ENCODE measurements at places on chromosomes 1 and 21.
A peak's percentile ranks its signal among the peaks of the same experiment; 100 is the strongest.

DNA sequence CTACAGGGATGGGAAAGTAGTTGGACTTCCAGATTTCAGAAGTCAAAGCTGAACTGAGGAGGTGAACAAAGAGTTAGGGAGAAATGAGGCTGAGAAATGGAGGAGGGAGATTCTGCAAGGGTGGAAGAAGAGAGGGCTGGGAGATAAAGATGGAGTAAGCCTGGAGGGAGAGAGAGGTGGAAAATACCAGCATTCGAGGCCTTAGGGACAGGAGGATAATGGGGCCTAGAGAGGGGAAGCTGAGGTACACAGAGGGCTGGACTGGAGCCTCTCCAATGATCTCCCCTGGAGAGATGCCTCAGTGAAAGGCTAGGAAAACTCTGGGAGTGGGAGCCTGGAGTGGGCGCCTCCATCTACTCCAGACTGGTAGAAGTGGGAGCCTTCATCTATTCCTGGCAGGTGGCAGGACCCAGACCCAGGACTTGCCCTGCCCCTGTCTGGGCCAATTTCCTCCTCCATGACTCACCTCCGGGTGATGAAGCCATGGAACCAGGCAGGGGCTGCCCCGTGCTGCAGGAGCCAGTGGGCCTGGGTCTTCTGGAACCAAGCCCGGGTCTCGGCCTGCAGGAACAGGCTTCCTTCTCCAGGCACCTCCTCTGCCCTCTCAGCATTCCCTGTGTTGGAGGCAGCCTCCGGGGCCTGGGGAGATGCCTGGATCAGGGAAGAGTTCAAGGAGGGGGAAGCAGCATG lies 1.9 kb downstream of the SH2D2A start:
- DNase-seq: no peak

DNA sequence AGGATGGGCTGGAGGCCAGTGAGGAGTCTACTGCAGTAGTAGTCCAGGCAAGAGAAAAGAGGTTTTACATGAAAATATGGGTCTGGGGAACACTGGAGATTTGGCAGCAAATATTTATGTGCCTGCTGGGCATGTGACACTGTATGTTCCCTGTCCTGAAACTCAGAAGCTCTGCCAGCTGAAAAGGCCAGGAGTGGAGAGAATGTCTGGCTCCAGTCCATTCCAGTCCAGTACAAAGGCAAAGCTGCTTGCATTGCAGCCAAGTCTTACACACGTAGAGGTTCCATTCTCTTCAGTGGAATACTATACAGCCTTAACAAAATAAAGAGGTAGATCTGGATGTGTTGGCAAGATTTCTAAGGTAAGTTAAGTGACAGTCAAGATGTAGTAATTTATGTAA lies 7.5 kb upstream of the YBX1 start:
- no peak for DNase-seq

DNA sequence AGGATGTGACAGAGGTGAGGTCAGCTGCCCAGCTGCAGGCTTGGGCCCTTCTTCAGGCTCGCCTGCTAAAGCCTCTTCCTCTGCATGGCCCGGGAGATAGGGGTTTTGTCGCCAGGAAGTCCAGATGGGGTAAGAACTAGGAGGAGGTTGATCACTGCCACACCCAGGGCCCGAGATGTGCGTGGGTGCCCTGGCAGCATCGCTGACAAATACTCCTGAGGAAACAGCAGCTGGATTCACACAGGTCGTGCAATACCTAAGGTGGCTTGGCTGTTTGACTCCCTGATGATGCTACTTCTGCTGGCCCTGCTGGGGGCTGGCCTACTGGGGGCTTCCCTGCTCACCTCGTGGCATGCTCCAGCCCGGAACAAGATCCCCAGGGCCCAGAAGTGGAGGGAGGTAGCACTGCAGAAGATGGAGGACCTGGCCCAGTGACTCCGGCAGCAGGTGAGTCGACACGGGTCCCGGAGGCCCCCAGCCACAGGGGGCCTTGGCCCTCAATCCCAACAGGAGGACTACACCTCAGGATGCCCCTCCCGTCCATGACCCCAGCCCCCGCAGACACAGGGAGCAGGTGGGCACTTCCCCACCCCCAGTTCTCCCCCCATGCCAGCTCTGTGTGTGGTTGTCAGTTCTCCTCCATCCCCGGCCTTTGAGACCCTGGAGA lies 29.6 kb downstream of the FAAH start:
- DNase-seq: no peak

DNA sequence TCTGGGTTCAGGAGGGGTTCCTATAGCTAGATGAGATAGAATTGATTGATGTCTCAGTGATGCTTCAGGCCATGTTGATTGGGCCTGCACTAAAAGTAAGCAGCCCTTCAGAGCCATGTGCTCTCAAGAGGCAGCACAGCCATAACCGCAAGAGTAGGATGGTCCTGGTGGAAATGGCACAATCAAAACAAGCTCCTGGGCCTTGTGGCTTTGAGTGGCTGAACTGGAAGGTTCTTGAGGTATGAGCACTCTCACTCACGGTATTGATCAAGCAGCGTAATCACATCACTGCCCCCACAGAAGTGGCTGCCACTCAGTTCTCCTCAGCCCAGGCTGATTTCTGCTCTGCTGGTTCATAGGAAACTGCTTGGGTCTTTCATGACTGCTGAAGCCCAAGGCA lies 76.0 kb downstream of the DDR2 start:
- no peak for DNase-seq

GRCh38 chr1:30971496-30971895 lies 62.9 kb upstream of the SDC3 start:
- DNase-seq: no peak

DNA sequence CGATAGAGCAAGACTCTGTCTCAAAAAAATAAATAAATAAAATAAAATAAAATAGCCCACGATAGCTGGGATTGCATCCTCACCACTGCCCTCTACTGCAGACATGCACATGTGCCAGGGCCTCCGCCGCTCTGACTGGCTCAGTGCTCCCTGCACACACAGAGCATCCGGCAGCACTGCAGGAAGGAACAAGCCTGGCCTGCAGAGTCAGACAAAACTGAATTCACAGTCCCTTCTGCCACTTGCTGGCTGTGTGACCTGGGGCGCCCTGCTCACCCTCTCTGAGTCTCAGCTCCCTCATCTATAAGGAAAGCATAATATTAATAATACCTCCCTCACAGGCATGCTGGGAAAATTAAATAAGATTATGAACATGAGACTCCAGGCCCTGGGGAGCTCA lies 35.4 kb downstream of the CSMD2 start:
- no peak for DNase-seq

- no peak for DNase-seq
These were observed 82.9 kb downstream of the NGF start for GRCh38 chr1:115255154-115255553.

GRCh38 chr1:240445369-240445768 lies 166.6 kb downstream of the GREM2 start:
- DNase-seq: no peak

GRCh38 chr1:97144527-97144926 lies 422.9 kb downstream of the PTBP2 start:
- DNase-seq: no peak

- DNase-seq: no peak
These were observed 33.4 kb downstream of the SH3BP5L start for GRCh38 chr1:248792342-248792741.

GRCh38 chr1:241611736-241612135 lies 28.4 kb downstream of the CHML start:
- DNase-seq: no peak

DNA sequence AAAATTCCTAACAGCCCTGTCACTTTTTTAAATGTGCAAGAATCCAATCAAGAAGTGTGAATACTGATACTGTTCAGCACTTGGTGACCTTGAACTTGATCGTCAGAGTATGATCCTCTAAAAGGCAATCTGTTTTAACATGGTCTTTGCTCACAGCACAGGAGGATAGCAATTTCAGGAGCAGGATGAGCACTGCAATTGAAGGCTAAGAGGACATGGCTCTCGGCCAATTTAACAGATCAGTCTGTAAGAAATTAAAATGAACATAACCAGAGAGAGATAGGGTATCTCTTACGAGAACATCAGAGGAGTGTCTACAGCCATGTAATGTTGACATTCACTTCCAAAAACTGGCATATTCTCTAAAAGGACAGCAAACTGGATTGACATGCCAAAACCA lies 243.1 kb downstream of the LTN1 start:
- no peak for DNase-seq

DNA sequence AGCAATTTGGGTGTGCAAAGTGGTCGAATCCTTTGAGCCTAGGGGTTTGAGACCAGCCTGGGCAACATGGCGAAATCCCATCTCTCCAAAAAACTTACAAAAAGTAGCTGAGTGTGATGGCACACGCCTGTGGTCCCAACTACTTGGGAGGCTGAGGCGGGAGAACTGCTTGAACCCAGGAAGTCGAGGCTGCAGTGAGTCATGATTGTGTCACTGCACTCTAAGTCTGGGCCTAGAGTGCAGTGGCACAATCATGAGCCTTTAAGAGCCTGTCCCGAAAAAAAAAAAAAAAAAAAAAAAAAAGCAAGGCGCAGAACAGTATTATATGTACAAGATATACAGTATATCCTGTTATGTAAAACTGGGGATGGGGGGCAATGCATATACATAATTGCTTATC lies 25.1 kb upstream of the HTR1D start:
- no peak for DNase-seq

DNA sequence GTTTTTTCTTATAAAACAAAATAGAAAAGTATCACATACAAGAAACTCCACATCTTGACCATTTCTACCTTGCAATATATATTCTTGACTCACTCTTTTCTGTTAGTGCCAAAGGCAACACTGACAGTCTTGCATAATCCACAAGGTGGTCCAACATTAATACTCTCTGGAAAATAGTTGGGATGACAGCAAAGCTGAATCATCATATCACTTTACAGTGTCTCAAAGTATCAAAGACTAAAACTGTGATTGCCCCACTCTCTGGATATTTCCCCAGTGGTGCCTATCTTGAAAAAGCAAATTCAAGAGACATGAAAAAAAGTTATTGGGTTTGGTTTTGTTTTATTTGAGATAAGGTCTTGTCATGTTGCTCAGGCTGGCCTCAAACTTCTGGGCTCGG lies 14.6 kb upstream of the TGFBR3 start:
- DNase-seq: no peak

DNA sequence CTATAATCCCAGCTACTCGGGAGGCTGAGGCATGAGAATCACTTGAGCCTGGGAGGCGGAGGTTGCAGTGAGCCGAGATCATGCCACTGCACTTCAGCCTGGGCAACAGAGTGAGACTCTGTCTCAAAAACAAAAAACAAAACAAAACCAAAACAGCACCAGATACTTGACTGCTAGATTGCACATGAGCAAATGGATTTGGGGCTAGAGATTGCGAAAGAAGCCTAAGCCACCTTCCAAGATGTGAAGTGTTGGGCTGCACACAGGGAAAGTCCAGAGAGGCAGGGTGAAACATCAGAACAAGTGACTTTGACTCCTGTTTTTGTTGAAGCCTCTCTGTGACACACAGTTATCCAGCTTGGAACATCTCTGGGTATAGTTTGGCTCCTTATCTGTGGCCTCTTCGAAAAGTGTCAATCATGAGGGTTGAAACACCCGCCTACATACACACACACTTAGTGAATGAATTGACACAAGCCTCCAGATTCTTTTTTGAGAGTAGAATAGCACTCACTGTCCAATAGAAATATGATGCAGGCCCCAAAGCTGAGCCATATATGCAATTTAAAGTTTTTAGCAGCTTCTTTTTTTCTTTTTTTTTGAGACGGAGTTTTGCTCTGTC lies 34.2 kb upstream of the GPR137B start:
- DNase-seq: no peak

GRCh38 chr1:39755965-39756659 lies 15.0 kb downstream of the OXCT2 start:
- DNase-seq: no peak

DNA sequence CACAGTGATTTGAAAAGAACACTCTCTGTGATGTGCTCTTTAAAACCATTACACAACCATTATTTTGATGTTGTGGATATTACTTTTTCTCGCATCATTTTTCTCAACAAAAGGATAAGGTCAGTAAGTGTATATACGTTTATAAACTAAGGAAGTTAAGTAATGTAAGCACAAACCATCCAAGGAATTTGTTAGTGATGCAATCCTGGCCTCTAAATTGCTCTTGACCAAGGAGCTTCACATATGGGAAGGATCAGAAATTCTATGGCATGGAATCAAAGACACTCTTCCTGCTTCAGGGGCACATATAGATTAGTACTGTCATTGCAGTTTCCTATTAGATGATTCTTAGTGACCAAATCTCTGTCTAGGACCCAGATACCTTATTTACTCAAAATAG lies 3.6 kb upstream of the PPP2R5A start:
- DNase-seq: no peak

DNA sequence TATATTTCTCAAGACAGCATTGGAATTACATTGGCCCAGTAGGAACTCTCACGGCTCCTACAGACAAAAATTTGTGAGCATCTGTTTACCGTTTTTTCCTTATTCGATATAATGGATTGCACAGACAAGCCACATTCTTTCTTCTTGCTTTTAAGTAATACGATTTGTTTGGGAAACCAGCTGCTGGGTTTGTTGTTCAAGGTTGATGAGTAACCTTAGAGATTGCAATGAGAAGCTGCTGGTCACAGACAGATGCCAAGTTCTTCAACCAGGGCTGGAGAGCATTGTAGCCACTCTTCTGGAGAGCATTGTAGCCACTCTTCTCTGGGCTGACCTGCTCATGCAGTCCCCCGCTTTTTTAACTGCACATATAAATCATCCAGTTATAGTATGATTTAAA lies 1.4 kb upstream of the MIA3 start:
- DNase-seq: peak; percentile 44

- DNase-seq: no peak
These were observed 41.0 kb downstream of the ABCA4 start for GRCh38 chr1:94079989-94080388.

DNA sequence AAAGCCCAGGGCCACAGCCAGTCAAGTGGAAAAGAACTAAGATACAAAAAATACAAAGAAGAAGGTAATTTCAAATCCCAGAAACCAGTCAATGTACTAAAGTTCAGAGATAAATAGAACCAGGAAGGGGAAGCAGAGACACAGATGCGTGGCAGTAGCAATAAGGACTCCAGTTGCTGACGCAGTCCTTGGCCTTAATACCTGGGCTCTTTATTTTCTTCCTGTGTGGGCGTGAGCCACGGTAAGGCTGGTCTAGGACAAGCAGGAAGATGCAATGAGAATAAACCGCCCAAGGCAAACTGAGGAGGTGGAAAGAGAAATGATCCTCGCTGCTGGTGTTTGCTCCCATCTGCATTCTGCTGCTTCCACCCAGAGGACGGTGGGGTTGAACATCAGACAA lies 65.6 kb upstream of the PLXNA2 start:
- no peak for DNase-seq

DNA sequence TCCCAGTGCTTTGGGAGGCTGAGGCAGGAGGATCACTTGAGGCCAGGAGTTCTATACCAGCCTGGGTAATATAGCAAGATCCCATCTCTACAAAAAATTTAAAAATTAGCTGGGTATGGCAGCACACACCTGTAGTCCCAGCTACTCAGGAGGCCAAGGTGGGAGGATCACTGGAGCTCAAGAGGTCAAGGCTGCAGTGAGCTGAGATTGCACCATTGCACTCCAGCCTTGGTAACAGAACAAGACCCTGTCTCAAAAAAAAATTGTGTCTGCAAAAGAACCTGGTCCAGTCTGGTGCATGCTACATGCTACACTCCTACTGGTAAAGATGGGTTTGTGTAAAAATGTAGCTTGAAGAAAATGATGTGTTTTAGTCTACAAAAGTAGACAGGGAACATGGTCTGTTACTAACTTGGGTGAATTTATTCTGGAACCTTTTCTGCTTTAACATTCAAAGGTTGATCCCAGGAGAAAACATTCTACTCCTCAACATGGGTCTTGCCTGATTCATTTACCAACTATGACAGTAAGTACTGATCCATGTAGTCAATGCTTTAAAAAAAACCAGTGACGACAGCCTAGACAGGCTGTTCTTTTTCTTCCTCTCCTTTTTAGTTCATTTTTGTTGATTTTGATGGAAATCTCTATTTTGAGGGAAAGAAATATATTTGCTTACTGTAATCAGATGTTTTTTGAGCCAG lies 32.7 kb upstream of the ENAH start:
- DNase-seq: no peak

All from muscle of arm (tissue), 14 donors.